ENCODE measurements at places on chromosomes 2 and 18.

DNA sequence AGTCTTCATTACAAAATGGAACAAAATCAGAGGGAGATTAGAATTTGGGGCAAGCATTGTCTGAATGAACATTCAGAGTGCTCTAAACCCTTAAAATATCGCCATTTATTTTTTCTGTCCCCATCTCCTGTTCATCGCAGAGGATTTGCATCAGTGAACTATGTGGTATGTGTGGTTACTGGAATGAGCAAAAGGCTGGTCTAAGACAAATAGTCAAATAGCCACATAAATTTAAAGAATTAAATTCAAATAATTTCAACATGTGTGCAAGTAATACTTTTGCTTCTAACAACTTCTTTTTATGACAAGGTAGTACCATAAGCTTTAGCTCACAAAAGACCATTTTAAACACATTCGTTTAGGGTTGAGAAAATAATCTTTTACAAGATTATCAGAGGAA lies 82.6 kb upstream of the ST8SIA3 start:
- DNase-seq = no peak

DNA sequence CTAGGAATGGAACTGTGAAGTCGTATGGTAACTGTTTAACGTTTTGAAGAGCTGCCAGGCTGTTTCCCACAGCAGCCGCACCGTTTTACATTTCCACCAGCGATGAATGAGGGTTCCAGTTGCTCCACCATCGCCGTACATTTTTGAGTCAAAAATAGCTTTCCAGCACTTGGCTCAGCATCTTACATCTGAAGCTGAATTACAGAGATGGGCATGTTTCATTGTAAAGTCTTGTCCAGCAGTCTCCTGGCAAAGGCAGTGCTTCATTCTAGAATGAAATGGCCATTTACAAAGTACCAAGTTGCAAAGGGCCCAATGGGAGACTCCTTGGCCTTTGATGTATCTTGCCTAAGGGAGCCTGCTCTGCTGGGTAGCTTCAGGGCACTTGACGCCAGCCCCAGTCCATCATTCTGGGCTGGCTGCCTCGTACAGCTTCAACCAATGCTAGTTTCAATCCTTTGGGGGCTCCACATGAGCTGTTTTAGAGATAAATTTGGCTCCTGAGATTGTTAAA lies 45.1 kb downstream of the ATIC start:
- DNase-seq = peak; percentile 60

DNA sequence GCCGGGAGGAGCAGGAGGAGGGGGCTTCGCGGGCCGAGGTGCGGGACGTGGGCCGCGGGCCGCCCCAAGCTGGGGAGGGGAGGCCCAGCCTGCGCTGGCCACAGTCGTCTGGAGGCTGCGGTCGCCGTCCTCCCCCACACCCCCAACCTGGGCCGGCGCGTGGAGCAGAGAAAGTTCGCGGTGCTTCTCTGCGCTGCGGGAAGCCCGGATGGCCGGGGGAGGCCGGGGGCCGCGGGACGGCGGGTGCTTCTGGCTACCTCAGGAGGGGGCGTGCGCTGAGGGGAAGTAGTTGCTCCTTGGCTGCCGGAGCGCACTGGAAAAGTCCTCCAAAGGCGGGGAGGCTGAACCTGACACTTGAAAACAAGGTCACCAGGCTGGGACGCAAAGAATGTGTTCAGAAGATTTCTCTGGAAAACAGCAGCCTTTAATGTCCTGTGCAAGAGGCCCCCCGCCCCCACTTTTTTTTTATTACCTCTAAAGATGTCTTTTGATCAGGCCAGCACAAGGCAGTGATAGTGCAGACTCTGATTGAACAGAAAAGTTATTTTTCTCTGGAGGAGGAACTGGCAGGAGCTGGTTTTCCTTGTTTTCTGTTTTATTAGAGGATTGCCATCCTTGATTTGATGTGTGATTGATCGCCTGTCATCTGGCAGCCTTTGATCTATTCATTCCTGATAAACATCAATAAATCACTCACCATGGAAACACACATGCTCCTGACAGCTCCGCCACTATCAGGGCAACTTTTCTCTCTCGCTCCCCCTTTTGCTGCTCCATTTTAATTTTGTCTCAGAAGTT lies 1.6 kb downstream of the TSHZ1 start:
- no peak for DNase-seq

DNA sequence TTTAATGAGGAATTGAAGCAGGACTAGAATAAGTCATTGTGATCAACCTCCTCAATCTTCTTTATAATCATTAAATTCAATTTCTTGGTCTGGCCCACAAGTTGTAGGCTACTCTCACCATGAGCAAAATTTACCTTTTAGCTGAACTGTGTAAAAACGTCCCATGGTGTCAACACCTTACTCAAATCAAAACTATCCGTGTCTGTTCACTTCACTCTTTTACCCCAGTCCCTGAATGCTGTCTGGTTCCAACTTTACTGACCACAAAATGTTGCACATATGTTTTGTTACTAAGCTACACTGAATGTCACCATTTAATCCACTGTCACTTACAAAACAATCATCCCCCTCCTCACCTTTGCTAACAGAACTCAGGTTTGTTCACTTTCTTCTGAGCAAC lies 951.6 kb upstream of the SLC39A10 start:
- no peak for DNase-seq

DNA sequence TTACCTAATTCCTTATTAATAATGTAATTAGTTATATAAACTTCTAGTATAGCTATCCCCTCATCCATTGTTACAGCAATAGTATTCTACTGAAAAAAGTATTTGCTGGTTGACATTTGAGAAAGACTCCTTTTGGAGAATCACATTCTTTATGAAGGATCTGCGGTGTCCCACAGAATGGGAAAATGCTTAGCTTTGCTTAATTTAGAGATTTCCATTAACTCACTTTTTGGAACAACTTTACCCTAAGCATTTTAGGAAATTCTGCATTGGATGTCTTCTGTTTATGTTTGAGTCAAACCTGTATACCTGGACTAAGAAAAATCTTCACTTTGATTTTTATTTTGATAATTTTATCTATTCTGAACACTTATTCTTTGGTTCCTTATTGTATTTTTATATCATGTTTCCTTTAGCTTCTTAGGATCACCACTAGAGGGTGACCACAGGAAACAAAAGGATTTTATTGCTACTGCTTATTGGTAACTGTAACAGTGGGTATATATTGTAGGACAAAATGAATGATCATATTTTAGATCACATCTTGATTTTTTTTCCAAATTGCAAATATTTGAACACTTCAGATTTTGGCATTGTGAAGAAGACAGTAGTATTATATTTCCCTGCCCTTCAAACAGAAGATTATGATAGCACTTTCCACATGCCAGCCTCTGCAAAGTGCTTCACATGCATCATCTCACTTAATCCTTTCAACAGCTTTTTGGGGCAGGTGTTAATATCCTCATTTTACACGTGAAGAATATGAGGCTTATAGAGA lies 79.6 kb downstream of the MIB1 start:
- peak; percentile 57 for DNase-seq

- peak; percentile 4 for DNase-seq
Measured at GRCh38 chr2:78757640-78758039, 267.9 kb upstream of the REG3G start.

DNA sequence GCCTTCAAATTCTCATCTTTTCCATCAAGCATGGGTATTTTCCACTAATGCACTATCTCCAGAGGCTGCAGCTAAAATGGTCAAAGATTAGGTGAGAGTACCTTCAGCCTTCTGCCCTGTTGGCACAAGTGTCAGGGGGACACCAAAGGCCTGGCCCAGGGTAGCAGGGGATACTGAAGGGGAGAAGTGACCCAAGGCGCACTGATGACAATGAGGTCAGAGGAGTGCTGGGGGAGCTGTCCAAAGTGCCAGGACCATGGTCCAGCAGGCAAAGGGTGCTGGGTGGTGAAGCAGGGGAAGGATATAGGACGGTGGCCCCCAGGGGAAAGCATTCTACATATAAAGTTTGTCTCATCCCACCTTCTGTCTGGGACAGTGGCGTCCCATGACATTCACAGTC lies 303.4 kb downstream of the SMAD2 start:
- no peak for DNase-seq

GRCh38 chr2:142725386-142725785 lies 152.1 kb upstream of the KYNU start:
- no peak for DNase-seq

DNA sequence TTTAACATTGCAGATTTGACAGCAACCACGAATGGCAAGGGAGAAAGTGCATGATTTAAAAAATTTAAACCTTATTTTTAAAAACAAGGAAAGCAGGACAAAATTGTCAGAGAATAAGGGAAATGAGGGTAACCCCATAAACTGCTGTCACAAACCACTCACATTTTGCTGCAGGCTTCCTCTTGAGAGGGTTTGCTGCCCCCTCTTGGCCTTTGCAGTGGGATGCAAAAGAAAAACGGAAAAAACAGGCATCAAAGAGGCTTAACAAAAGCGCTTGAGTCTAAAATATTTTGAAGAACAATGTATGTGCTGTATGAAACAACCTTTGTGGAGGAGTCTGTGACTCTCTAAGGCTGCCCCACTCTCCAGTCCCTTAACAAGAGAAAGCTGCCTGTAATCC lies 91.6 kb downstream of the TMX3 start:
- peak; percentile 83 for DNase-seq

GRCh38 chr18:36578871-36579710 lies 249.7 kb downstream of the TPGS2 start:
- DNase-seq = no peak

GRCh38 chr2:174682007-174682577 lies 82.2 kb downstream of the CHRNA1 start:
- DNase-seq = peak; percentile 20

GRCh38 chr2:238954841-238955591 lies 107.1 kb downstream of the TWIST2 start:
- DNase-seq = no peak

- no peak for DNase-seq
Measured at GRCh38 chr2:232854082-232854481, 16.0 kb upstream of the SNORC start.

GRCh38 chr2:143300536-143300935 lies 171.3 kb downstream of the ARHGAP15 start:
- no peak for DNase-seq

GRCh38 chr2:157327200-157327599 lies 1.6 kb upstream of the ERMN start:
- DNase-seq = no peak

DNA sequence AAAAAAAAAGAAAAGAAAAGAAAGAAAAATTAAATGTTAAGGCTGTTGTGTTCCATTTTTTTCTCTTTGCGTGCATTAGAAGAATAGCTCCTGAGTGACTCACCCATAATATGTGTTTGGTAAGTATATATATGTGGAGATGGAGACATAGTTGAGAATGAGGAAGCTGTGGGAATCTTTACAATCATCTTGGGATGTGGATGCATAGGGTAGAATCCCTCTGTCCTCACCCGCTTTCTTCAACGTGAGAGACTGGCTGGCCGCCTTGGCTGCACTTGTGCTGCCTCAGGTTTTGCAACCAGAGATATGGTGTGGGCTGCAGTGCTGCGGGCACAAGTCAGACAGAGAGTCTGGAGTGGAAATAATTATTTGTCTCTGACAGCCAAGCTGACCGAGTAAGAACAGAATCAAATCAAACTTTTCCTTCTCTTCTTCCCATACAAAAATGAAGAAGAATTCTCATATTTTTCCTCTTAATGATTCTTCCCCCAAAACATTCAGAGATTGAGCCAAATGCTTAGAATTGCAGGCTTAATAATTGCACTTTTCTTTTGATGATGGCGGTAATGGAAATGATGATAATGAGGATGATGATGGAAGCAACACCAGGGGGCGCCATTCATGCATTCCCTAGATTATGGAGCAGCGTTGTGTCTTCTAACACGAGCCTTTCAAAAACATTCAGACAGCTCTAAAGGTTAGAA lies 48.5 kb downstream of the SERPINB7 start:
- DNase-seq = peak; percentile 10

- no peak for DNase-seq
Measured at GRCh38 chr2:229686122-229686919, 28.0 kb downstream of the DNER start.

DNA sequence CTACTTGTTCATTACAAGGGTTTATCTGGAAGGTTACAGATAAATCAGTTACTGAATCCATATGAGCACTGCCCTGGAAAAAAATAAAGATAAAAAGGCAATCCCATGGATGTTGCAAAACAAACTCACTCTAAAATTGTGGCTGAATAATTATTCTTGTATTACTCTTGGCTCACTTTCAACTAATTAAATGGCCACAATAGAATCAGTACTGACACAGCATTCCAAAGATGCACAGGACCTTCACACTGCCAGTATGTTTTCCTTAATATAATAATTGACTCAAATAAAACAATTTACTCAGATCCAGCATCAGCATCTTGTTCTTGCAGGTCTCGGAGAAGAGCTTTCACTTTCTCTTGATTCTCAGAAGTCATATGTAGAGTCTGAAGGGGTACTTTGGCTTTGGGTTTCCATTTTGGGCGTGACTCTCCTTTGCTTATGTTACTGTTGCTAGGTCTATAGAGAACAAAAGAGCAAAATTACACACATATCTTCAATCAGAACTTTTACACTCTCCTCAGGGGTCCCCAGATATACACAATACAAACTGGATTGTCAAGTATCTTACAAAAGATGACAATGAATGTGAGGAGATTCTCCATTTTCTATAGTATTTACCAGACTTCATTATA lies 12.6 kb downstream of the DHX57 start:
- DNase-seq = no peak

DNA sequence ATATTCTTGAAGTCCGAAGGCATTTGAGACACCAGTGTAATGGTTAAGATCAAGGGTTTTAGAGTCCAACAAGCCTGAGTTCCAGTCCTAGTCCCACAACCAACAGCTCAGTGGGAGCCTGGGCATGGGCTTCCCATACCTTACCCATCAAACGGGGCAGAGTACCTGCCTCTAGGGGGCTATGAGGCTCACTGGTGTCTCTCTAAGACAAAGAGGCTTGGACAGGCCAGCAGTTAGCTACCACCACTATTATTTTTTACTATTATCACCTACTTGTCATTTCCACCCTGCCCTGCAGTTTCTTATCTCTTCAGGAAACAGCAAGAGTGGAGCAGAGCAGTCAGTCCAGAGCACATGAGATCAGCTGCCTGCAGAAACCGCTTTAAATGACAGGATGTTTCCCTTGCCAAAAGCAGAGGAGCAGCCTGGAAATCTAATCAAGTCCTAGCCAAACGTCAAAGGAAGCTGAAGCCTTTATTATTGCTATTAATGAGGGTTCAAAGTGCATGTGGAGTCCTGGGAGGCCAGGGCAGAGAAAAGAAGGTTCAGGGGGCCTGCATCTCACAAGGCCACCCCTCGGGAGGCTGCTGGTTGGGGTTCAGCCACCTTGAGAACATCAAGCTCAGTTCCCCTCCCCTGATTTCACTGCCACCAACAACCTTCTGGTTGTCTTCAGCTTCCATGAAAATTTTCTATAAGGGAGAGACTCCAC lies 66.6 kb downstream of the STPG4 start:
- DNase-seq = no peak

Measured in brain (organoid and tissue), 16 donors.